ENCODE measurements at places on chromosomes 11 and 22.

DNA sequence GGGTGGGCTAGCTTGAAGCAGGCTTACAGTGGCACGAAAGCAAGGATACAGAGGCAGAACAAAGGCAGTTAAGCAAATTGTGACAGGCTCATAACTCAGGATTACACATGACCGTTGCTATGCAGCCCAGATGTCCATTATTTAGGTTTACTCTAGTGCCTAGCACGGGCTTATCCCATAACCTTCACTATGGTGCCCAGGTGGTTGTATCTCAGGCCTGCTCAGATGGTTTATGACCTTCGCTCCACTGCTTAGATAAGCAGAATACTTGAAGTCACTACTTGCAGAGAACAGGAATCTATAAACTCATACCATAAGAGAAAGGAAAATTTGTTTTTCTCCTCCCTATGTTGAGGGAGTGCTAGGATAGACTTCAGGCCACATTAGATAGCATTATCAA, 9.0 kb downstream of the OR6M1 start:
- no peak for DNase-seq

DNA sequence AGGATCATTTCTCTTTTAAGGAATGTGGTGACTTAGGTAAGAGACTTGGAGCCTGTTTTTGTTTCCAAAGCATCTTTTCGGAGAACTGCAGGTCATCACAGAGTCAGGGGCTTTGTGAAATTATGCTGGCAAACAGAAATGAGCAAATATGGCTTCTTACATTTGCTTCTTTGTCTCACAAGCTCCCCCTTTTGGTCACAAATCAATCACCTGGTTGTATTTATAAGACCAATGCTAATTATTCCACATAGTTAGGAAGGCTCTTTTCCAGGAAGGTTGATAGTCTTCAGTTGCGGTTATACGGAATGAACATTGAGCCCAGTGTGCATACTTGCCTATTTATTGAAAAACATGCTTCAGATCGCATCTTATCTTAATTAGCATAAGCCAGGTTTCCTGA, 34.6 kb upstream of the CEP126 start:
- DNase-seq, result no peak

DNA sequence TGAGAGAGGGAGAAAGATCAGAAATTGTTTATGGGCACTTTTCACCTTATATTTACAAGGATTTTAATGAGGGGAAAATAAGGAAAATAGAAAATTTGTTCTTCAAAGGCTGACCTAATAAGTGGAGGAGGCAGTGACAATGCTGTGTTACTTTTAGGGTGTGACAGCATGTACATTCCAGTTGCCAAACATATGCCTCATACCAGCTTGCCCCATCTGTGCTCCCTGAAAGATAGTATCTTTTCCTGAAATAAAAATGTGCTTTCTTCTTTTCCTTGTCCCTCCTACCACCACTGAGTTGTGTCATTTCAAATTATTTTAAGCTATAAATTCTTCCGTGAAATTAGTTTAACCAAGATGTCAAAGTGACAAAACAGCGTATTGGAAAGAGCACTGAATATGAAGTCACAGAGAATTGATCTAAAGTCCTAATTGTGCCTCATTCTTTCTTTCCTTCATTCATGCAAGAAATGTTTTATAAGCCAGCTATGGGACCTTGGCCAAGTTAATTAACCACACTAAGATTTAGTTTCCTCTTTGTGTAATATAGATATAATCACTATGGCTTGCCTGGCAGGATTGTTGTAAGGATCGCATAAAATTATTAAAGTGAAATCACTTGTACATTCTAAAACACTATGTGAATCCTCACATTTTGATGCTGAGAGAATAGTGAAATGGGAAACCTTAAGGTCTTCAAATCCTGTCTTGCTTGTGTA, 1307.5 kb upstream of the TENM4 start:
- no peak for DNase-seq

DNA sequence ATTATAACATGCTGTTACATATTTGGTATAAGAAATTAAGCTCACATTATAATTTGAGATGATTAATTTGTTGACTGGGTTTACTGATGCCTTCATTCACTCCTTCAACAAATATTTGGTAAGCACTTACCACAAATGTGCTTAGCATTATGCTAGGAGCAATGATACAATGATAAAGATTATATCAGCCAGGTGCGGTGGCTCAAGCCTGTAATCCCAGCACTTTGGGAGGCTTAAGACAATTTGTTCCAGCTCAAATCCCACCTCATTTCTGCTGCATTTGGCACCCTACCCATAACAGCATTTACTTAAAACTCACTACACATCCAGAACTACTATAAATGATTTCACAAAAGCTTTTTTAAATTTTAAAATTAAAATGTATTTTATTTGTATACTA, 1263.6 kb upstream of the RAG2 start:
- DNase-seq, result no peak

- DNase-seq, result no peak
Measured at GRCh38 chr11:8338138-8338537, 74.5 kb upstream of the LMO1 start.

DNA sequence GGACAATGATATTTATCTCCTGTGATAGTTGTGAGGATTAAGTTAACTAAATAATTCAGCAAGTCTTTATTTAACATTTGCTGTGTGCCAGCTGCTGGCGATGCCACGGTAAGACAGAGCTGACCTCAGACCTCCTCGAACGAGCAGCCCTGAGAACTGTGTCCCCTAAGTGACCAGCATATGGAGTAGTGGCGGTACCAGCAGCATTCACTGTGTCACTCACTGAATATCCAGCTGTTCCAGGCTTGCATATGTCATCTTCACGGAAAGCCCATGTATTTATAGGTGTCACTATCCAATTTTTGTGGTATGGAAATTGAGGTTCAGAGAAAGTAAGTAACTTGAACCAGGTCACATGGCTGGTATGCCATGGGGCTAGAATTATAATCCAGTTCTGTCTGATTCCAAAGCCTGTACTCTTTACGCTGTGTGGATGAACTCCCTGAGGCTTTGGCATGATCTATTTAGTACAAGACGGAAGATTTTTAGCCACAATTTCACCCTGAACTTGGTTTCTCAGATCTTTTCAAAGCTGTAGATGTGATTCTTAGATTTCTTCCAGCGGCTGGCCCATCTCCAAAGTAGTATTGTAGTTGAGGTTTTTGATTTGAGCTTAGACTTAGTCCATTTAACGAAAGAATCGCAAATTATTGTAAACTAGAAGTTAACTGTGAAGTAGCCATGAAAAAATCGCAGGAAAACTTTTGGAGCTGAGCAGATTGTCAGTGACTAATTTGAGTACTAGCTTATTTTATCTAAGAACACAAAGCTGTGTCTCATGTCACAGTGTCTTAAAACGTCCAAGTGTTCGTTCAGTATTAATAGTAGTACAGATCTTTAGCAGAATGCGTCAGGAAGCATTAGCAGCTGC, 49.4 kb upstream of the MYO18B start:
- DNase-seq, result no peak

GRCh38 chr11:28242596-28242995, 134.4 kb downstream of the METTL15 start:
- DNase-seq, result no peak

Data from cortex of kidney (tissue), 1 donor.